ENCODE measurements at places on chromosomes 6 and 20. TPM values are rescaled to one million over a fixed set of nuclear protein-coding genes. Genes with fewer than 3 reads are reported as not detected.

DNA sequence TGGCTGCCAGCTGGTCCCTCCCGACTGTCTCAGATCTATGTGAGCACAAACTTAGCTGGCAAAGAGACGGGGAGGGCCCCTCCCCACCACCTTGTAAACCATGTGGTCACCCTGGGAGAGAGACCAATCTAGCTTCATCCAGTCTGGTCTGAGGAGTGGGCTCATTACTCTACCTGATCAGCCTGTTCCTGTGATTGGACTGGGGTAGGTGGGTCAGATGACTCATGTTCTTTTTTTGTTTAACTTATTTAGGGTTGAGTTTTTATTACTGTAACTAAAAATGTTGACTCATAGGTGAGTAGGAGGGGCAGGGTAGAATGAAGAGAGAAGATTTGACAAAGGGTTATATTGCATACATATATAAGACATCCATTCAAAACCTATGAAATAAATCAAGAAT, 4.7 kb downstream of the GSTA4 start:
- DNase-seq = no peak

DNA sequence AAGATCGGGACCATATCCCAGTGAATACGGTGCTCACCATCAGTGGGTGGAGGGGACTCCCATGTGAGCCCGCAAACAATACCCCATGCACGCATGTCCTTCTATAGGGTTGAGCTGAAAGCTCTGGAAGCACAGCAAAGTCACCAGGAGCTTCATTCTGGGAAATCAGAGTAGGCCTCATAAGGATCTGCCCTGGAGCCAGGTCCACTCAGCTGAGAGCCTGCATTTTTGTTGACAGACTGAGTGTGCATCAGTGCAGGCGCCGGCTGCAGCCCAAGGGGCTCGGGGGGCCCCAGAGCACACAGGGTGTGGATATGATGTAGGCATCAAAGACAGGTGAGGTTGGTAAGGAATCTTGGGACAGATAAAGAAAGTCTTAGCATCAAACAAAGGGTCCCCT, 79.8 kb upstream of the CD93 start:
- DNase-seq = no peak

DNA sequence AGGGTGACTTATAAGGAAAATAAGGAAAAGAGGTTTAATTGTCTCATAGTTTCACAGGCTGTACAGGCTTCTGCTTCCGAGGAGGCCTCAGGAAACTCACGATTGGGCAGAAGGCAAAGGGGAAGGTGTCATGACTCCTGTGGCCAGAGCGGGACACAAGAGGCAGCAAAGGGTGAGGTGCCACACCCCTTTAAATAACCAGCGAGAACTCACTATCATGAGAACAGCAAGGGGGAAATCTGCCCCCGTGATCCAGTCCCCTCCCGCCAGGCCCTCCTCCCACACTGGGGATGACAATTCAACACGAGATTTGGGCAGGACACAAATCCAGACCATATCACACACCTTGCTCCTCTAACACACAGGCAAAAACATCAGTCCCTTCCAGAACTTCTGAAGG, 254.0 kb downstream of the DLL1 start:
- no peak for DNase-seq

GRCh38 chr20:17848249-17849048, 120.1 kb downstream of the SNX5 start:
- no peak for DNase-seq

GRCh38 chr6:47525330-47526057, 47.9 kb downstream of the CD2AP start:
- no peak for DNase-seq

DNA sequence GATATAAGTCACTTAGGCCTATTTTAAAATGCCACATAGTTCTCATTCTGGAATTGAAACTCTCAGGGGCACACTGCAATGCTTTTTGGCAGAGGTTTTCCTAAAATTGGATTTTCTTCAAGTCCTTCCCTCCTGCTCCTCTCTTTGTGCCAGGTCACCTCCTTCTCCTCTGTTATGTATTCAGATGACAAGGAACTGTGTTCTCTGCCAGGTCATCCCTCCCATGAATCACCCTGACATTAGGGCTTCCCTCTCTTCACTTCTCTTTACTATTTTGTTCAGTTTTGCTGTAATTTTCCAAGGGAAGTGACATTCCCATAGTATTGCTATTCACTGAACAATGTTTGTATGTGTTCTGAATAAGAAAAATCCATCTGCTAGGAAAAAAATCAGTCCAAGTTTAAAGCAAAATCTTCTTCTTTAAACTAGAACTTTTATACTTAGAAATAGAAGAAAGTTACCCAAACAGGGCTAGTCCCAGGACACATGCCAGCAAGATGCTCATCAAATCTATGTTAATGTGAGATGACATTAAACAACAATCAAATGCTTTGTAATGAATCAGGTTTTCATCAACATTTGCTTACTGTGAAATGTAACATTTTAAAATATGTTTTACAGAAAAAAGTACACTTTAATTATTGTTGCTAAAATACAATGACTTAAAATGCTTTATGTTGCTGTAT, 461.1 kb downstream of the MMUT start:
- no peak for DNase-seq

DNA sequence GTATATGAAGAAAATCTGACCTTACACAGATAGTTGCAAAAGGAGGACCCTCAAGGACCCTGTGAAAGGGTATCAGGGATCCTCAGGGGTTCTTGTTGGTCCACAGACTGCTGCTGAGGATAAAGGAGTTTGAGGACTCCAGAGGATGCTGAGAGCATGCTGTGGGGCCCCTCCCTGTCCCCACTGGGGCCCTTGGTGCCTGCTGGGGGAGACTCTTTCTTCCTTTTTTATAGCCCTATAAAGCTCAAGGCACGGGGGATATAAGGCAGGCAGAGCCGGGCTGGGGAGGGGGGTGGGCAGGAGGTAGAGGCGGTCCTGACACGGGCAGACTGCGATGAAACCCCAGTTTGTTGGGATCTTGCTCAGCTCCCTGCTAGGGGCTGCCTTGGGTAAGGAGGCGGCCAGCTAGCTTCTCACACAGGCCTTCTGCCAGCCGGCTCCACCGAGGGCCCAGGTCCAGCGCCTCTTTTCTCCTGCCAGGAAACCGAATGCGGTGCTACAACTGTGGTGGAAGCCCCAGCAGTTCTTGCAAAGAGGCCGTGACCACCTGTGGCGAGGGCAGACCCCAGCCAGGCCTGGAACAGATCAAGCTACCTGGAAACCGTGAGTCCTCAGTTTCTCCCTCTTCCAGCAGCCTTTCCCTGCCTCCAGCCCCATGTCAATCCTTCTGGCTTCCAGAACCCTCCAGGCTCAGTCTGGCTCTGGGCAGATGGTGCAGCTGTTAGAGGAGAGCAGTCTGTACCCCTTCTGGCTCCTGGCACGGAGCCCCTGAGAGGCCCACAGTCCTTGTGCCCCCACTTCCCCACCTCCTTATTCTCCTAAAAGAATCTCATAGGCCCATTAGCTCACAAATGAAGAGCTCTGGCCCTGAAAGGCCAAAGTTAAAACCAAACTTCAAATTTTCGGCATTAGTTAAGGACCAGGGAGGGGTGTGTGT, at the start of gene LY6G6D:
LY6G6D (plus strand) TSS at position 327 of the 937 bp plus-strand sequence; CDS start at position 335, 8 bp downstream.
- DNase-seq = no peak

GRCh38 chr20:47355489-47356219, 845 bp downstream of the ZMYND8 start:
- no peak for DNase-seq

GRCh38 chr6:127690092-127690491, 113.1 kb downstream of the C6orf58 start:
- no peak for DNase-seq

DNA sequence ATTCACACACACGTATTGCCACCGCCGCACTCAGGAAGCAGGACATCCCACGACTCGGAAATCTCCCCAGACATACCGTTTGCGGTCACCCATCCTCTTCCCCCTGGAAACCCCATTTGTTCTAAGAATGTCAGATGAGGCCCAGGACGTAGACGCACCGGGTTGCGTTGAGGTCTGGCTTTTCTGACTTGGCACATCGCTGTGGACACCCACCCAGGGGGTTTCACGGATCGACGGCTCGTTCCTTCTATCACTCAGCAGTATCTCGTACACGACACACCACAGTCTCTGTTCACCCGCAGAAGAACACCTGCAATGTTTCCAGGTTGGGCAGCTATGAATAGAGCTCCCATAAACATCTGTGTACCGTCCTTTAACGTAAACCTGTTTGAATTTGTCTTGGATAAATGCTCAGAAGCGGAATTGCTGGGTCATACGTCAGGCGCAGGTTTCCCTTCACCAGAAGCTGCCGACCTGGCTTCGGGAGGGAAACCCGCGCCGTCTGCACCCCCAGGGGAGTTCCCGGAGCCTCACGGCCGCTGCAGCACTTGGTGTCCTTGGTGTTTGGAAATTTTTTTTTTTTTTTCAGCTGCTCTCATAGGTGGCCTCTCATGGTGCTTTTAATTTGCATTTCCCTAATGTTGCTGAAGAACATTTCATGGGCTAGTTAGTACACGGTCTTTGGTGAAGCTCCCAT, 9.3 kb upstream of the EEF1A2 start:
- DNase-seq = no peak

GRCh38 chr6:70134542-70134941, 168.3 kb downstream of the COL9A1 start:
- DNase-seq = no peak

GRCh38 chr6:44049163-44049988, 77.9 kb downstream of the MRPL14 start:
- DNase-seq = no peak

The CD109 gene
- 1.6 TPM for total RNA-seq

The ADGRG6 gene
- total RNA-seq = 9.8 TPM

The RNGTT gene
- 81.1 TPM for total RNA-seq

The LINC00237 gene
- total RNA-seq = 0.82 TPM

The C2 gene
- total RNA-seq = 3.7 TPM
